ENCODE measurements at places on chromosomes 3 and 15.

- no peak for DNase-seq
These were observed 49.4 kb downstream of the GREM1 start for GRCh38 chr15:32767236-32767635.

DNA sequence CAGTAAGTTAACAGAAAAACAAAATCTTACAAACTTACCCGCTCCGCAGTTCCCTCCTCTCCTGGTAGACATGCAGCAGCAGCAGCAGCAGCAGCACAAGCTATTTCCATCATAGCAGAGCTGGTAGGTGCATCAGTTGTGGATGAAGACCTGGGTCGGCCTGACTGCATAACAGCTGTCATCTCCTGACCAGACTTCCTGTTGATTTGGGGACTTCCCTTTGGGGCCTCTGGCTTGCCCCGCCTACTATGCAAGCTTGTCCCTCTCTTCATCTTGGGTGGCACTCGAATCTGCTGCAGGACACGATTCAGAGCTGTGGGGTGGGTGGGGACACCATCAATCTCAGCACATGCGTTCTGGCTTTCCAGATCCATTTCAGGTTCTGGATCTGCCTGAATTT is 65.7 kb downstream of the TMCC1 start:
- DNase-seq, result no peak

GRCh38 chr3:106533093-106533787 is 664.4 kb upstream of the CBLB start:
- no peak for DNase-seq

GRCh38 chr3:71339049-71339448 is 244.5 kb downstream of the FOXP1 start:
- DNase-seq, result no peak

GRCh38 chr3:64138046-64138445 is 87.2 kb downstream of the PRICKLE2 start:
- no peak for DNase-seq
